Stomach (tissue), 19 donors: ENCODE measurements at places on chromosomes 5 and 9. TPM values are rescaled to one million over a fixed set of nuclear protein-coding genes. Genes with fewer than 3 reads are reported as not detected.
A peak's percentile ranks its signal among the peaks of the same experiment; 100 is the strongest.

- DNase-seq: no peak
These were observed 12.9 kb downstream of the GLDC start for GRCh38 chr9:6632516-6633183.

DNA sequence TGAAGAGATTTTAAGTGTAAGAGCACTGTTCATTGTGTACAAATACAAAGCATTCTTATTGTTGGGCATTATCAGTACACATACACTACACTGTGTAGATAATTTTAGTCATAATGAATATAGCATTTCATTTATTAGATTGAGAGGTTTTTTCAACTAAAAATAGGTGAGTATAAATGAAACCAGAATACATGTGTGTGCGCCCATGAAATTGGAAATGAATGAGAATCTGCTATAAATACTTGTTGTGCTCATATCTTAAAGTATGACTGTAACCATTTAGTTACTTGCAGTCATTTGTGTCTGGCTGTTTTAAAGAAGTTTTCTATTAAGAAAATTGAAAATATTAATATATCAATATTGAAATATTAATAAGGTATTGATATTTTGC is 189.0 kb upstream of the MEF2C start:
- DNase-seq: no peak

TRIM36 gene
- total RNA-seq: 1.8 TPM

DNA sequence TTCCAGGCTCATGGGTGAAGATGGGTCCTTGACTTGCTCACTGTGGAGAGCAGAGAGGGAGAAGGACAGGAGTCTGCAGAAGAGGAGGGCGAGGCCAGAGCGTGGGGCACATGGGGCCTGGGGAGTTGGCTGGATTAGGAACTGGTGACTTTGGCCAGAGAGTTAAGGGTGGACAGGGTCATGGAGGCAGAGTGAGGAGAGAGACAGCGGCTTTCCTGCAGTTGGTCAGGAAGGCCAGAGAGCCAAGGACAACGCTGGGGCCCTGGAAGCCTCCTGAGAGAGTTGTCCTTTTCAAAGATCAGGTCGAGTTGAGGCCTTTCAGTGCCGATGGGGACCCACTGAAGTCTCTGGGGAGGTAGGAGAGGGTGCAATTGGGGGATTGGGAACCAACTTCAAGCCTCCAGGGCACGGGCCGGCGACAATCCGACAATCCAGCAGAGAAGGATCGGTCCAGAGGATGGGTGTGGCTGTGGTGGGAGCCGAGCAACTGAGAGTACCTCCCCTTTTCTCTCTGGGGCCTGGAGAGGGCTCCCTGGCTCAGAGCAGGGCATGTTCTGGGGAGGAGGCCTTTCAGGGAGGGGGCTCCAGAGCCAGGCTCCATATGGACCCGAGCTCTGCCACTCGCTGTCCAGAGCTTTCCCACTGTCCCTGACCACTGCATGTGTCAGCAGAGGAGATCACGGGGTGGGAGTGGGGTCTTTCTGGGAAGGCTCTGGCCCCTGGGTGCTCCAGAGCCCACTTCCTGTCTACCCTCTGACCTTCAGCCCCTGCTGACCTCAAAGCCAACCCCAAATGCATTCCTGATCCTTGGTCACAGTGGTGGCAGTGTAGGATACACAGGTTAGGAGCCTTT is 7.5 kb upstream of the PHYHD1 start:
- DNase-seq: peak; percentile 60
